ENCODE measurements at places on chromosomes 12 and 14.

- no peak for DNase-seq
Observed at GRCh38 chr14:90281756-90282155, 25.4 kb downstream of the PSMC1 start.

GRCh38 chr12:24463375-24463774 is 485.5 kb downstream of the BCAT1 start:
- DNase-seq: no peak

GRCh38 chr12:108666401-108666881 is 32.7 kb upstream of the SELPLG start:
- DNase-seq: no peak

DNA sequence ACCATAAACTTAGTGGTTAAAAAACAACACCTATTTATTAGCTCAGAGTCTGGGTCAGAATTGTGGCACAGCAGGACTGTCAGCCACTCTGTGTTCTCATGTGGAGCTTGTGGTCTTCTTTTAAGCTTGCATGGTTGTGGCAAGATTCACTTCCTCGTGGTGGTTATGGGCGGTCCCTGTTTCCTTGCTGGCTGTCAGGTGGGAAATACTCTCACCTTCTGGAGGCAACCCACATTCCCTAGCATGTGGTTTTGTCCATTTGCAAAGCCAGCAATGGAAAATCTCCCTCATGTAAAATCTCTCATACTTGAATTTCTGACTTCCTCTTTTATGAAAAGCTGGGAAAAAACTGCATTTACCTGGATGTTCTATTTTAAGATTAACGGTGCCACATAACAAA is 229.8 kb downstream of the ALX1 start:
- DNase-seq: no peak

GRCh38 chr12:13784504-13784903 is 196.9 kb downstream of the GRIN2B start:
- DNase-seq: no peak

GRCh38 chr14:24067133-24068082 is 4.0 kb upstream of the CPNE6 start:
- no peak for DNase-seq

GRCh38 chr12:11739980-11740577 is 90.6 kb downstream of the ETV6 start:
- no peak for DNase-seq

- DNase-seq: no peak
Observed at GRCh38 chr14:102939820-102940561, 17.5 kb downstream of the AMN start.

GRCh38 chr12:11941606-11942337 is 129.0 kb upstream of the BCL2L14 start:
- no peak for DNase-seq

GRCh38 chr12:72030277-72030676 is 91.6 kb downstream of the TPH2 start:
- DNase-seq: no peak

- no peak for DNase-seq
Observed at GRCh38 chr14:57153286-57153685, 115.4 kb downstream of the EXOC5 start.

DNA sequence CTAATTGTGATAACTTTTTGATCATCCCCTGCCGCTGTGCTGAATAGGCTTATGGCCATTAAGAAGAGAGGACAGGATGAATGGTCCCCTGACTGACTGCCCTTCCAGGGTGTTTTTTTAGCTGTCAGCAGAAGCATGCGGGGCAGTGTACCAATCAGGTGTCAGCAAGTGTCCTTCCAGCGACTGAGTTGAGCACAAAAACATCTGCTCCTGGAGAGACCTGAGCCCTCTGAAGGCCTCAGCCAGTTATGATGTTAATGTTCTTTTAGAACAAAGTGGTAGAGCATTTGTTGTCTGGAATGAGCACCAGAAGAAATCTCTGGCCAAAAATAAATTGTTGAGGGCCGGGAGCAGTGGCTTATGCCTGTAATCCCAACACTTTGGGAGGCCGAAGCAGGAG is 37.5 kb downstream of the P2RX7 start:
- no peak for DNase-seq

GRCh38 chr12:133073836-133074235 is 6.9 kb upstream of the ZNF140 start:
- no peak for DNase-seq

- no peak for DNase-seq
Observed at GRCh38 chr12:46676797-46677520, 148.8 kb downstream of the SLC38A4 start.

DNA sequence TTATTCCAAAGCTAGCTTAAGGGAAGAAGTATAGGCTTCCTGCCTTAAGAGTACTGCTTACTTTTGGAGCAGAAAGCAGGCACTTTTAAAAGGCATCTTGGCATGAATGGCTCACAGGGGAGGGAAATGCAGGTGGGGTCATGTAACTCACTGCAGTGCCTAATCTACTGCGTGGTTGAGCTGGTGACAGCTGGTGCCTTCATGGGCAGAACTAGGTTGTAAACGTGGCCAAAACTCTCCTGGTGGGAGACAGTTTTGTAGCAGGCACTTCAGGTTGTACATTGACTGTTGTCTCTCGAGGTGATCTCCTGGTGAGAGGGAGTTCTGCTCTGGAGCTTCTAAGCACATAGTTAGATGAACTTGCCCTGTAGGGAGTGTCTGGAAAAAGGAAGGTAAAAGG is 962.5 kb downstream of the DIO2 start:
- DNase-seq: no peak

- no peak for DNase-seq
Observed at GRCh38 chr12:111457577-111457976, 51.9 kb downstream of the SH2B3 start.

- no peak for DNase-seq
Observed at GRCh38 chr14:69481815-69482568, 2.5 kb upstream of the PLEKHD1 start.

DNA sequence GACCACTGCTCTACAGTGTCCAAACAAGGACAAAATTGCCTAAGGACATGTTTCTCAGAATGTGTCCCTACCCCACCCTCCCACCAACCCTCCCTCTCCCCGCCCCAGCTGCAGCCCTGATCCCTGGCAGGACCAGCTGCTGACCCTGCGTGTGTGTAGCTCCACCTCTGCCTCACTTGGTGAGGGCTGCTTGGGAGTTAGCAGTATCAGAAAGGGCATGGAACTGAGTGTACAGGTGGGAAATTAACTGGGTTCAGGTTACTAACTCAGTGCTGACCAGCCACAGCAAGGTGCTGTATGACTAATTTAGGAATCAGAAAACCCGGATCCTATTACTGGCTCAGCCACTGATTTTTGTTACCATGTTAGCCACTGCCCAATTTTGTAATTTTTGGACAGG is 11.3 kb upstream of the PLEKHD1 start:
- DNase-seq: no peak

DNA sequence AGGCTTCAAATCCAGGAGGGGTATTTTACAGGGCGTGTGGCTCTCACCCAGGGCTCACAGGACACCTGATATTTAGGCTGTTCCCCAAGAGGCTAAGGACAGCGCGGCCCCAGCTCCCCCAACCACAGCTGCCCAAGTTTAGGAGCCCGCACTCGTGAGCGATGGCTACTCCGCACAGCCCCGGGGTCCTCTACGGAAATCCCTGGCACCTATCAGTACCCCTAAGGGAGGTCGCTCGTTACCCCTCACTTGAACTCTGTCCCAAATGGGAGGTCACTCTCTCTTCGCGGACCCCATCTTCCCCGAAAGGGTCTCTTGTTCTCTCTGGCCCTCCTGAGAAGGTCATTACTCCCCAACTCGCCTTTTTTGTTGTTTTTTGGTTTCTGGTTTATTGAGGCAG is 708 bp upstream of the P2RX4 start:
- no peak for DNase-seq

- DNase-seq: no peak
Observed at GRCh38 chr12:38904537-38905479, 583 bp downstream of the CPNE8 start.

DNA sequence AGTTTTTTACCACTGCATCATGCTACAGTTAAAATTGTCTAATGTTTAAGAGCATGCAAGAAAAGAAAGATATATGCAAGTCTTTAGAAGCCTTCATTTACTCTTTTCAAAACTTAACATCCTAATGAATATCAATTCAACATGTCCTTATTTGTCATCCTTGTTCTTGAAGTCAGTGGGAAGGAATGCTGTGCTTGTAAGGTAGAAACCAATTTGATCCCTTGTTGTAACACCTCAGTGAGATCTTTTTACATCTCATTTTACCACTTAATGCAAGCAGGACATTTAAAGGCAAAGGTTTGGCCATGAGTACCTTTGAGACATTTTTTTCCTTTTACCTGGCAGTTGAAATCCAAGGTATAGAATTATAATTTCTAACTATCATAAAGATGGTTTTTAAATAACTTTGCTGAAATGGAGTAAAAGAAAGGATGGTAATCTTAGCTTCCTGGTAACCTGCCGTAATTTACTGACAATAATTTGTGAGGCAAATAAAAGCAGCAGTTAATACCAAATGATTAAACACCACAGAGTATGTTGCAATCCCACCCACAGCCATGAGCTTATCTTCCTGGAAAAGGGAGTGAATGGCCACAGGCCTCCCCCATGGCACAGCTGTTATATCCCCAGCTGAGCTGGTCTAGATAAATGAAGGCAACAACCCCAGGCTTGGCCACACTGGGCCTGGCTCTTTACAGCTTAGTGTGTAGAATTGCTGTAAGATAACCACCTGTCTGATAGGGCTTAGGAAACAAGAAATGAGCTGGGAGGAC is 33.2 kb upstream of the STRN3 start:
- DNase-seq: no peak

DNA sequence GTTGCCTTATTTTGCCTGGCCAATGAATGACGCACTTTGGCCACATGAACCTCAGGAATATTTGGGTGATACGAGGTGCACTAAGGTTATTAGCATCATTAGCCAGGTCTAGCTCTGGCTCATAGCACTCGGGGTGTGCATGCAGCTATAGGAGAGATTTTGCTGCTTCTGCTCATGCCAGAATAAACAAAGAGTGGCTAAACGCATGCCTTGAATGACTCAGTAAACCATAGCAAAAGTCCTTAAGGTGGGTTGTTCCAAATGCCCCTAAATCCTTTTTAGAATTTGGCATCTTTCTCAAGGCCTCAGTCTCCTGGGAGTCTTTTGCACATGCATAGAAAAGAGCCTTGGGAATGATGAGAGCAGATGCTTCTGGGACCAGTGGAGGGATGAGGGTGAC is 343.7 kb upstream of the FKBP4 start:
- no peak for DNase-seq

GRCh38 chr14:102474934-102475333 is 34.6 kb downstream of the ANKRD9 start:
- DNase-seq: no peak

DNA sequence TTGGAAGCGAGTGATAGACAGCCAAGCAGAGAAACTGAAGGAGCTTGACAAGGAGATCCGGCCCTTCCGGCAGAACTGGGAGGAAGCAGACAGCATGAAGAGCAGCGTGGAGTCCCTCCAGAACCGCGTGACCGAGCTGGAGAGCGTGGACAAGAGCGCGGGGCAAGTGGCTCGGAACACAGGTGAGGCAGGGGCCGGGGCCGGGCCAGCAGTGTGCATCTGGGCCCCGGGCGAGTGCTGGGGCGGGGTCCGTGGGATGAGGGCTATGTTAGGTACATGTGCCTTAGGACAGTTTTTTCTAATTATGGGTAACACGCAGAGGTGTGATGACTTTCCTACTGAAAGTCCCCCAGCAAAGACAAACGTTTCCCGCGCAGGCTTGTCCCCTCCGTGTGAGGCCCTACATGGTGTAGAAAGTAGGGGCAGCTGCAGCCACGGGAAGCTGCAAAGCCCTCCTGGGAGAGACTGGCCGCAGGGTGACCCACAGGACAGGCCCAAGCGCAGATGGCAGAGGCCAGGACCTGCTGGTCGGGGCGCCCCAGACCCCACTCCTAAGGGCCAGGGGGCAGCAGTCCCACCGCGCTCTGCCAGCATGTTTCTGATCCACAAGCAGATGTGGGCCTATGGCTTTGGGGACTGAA is 19.1 kb upstream of the AMN start:
- no peak for DNase-seq

GRCh38 chr14:88045705-88046104 is 40.8 kb downstream of the GPR65 start:
- no peak for DNase-seq

GRCh38 chr12:111074559-111074958 is 154.2 kb upstream of the MYL2 start:
- DNase-seq: no peak

- no peak for DNase-seq
Observed at GRCh38 chr12:64616201-64616600, 5.9 kb downstream of the RASSF3 start.

DNA sequence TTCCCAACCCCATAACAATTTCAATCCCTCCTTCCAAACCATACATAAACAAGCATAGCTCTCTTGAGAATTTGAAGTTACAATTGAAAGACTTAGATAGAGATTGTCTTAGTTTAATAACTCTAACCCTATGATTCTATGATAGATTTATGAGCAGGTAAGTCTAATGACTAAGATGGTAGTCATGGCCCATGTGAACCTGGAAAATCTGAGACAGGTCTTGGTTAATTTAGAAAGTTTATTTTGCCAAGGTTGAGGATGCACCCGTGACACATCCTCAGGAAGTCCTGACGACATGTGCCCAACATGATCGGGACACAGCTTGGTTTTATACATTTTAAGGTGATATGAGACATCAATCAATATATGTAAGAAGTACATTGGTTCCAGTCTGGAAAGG is 248.8 kb downstream of the KCNH5 start:
- DNase-seq: no peak

- no peak for DNase-seq
Observed at GRCh38 chr14:62179367-62180018, 417.3 kb downstream of the SNAPC1 start.

- no peak for DNase-seq
Observed at GRCh38 chr14:100448376-100448775, 125.2 kb downstream of the SLC25A47 start.

DNA sequence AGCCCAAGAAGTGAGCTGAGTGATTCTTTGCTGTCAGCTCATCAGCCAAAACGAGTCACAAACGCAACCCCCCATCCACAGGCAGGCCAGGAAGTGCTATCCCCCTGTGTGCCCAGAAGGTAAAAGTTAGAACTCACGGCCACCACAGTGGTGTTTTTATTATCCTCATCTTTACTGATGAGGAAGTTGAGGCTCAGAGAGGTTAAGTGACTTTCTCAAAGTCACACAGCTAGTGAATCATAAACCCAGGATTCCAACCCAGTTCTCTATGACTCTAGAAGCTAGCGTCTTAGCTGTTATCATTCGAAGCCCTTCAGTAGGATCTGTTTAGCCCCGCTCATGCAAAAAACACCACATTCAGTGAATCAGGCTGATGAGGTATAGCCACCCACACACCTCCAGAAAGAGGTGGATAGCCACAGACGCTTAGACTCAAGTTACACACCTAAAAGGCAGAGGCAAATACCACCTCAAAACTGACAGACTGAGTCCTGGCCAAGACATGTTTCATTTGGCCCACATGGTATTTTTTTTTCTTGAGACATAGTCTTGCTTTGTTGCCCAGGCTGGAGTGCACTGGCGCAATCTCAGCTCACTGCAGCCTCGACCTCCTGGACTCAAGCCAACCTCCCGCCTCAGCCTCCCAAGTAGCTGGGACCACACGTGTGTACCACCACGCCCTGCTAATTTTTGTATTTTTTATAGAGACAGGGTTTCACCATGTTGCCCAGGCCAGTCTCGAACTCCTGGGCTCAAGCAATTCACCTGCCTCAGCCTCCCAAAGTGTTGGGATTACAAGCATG is 100.7 kb downstream of the SCARB1 start:
- no peak for DNase-seq

GRCh38 chr12:38456537-38457120 is 140.1 kb downstream of the ALG10B start:
- DNase-seq: no peak

Data from stimulated activated CD8-positive, alpha-beta memory T cell treated with anti-CD3 and anti-CD28 coated beads, Interleukin-7, amount 100 ng/mL, for 1 hour (primary cell).